HCT116 (cell line): ENCODE measurements at places on chromosomes 4 and X. TPM values are rescaled to one million over a fixed set of nuclear protein-coding genes. Genes with fewer than 3 reads are reported as not detected.

Gene PRSS12
- total RNA-seq: 13.8 TPM

Gene PNMA6F
- total RNA-seq: not detected

DNA sequence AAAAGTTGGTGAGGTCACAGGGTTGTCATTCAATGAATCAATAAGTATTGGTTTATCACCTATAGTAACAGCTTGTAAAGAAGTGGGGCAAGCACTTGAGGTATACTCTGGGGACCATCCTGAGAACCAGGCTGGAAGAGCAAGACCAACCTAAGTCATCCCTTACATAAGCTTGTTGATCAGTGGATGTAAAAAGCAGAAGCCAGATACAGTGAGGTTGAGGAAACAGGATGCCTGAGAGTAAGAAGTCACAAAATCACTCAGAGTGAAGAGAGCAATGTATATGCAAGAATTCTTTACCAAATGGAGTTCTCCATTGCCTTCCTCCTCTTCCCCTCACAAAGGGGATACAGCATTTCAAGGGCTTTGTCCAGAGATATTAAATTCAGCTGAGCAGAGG is 76.3 kb upstream of the PACRGL start:
- H3K36me3 ChIP-seq: no peaks in the 10 kb centered on the region
- no peak overlapping the region for H3K27ac ChIP-seq
- H3K27me3 ChIP-seq: peaks cover 3% of the 10 kb centered on the region; the same call in 1 of the 2 replicates

- H3K27ac ChIP-seq: peak within 1 kb of the TSS; percentile 61
- H3K27me3 ChIP-seq: no peaks in the 10 kb centered on the region
- peak within 1 kb of the TSS; percentile 66 for H3K4me3 ChIP-seq
- H3K4me1 ChIP-seq: no peaks in the 10 kb centered on the region; the same call in 1 of the 2 replicates
- H3K36me3 ChIP-seq: no peaks in the 10 kb centered on the region
Measured at GRCh38 chrX:54807524-54808108, at the start of gene MAGED2. Gene MAGED2, plus strand, starts transcription at chrX:54807745. Its CDS starts 1,587 bp downstream, at chrX:54809332.

GRCh38 chr4:134028421-134028820 is 173.2 kb downstream of the PABPC4L start:
- H3K27ac ChIP-seq: no peak overlapping the region
- no peaks in the 10 kb centered on the region for H3K27me3 ChIP-seq
- no peaks in the 10 kb centered on the region for H3K36me3 ChIP-seq

DNA sequence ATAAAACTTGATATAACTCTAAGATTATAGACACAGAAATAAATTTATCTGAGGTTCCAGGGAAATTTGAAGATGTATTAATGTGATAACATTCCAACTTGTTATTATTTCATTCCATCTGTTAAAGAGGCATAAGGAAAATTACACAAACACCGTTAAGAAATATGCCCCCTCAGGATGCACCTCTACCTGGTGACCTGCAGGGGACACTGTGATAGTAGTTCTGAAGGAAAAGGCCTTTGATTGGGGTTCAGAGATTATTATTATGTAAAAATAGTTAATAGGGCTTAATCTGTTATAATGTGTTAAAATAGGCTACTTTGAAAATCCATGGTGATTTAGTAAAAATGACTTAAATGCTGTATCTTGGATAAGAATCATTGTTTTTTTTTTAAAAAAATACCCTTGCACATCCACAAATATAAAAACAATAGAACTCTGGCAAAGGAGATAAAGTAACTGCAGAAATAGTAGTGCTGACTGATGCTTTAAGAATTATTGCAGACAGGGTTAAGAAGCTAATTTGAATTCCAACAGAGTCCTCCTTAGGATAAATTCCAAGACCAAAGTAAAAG is 6.1 kb upstream of the ABRAXAS1 start:
- H3K36me3 ChIP-seq: no peaks in the 10 kb centered on the region
- H3K27ac ChIP-seq: no peak overlapping the region
- H3K27me3 ChIP-seq: no peaks in the 10 kb centered on the region
- H3K4me3 ChIP-seq: no peak overlapping the region
- H3K4me1 ChIP-seq: no peaks in the 10 kb centered on the region
- DNase-seq: peak; percentile 42

DNA sequence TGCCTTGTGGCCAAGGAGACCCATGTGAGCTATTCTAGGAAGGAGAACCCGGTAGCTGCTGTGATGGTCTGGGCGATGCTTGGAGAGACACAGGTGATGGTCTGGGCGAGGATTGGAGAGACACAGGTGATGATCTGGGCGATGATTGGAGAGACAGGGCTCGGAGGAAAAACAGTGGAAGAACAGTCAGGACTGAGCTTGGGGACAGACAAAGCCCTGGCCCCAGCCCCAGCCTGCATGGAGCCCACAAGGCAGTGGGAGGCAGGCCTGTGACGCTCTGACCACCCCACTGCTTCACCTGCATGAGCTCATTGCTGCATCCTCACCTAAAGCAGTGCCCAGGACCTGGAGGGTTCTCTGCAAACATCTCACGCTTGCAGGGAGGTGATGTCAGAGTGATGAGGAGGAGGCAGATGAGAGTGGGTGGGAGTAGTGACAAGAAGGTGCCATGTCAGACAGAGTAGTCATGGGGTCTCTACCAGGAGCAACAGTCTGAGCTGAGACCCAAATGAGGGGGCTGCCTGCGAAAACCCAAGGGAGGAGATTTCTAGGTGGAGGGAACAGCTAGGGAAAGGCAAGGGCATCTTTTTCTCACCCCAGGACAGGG is 35.9 kb upstream of the PSAPL1 start:
- H3K4me1 ChIP-seq: no peaks in the 10 kb centered on the region
- no peak for DNase-seq

DNA sequence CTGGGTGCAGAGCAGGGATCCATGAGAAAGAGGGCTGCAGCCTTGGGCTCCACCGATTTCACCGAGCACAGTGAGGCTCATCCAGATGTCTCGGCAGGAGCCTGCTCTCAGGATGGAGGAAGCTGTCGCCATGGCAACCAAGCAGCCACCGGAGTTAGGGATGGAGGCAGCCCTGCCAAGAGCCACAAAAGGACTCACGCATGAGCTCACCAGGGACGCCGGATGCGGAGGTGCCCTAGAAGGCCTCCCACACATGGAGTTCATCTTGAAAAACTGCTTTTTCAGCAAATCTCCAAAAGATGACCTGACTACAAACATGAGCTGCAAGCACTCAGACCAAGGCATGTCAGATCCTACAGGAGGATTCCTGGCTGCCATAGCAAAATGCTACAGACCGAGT is 90.7 kb downstream of the WFS1 start:
- 0 out of 2 replicates have a peak, but pooled peaks cover 3% of the 10 kb centered on the region for H3K27me3 ChIP-seq
- H3K4me3 ChIP-seq: no peak overlapping the region
- H3K4me1 ChIP-seq: no peaks in the 10 kb centered on the region
- no peak overlapping the region for H3K27ac ChIP-seq
- no peak for DNase-seq
- H3K36me3 ChIP-seq: no peaks in the 10 kb centered on the region

Gene HELT
- total RNA-seq: not detected

Gene FRMD7
- not detected for total RNA-seq

GRCh38 chr4:39631700-39632079 is 7.0 kb downstream of the SMIM14 start:
- H3K36me3 ChIP-seq: no peaks in the 10 kb centered on the region
- no peak for DNase-seq
- no peak overlapping the region for H3K4me3 ChIP-seq
- no peaks in the 10 kb centered on the region for H3K27me3 ChIP-seq
- H3K27ac ChIP-seq: no peak overlapping the region
- H3K4me1 ChIP-seq: peaks cover 14% of the 10 kb centered on the region

- no peak overlapping the region for H3K27ac ChIP-seq
- DNase-seq: no peak
- H3K27me3 ChIP-seq: no peaks in the 10 kb centered on the region
Measured at GRCh38 chr4:20042769-20043168, 208.9 kb upstream of the SLIT2 start.

DNA sequence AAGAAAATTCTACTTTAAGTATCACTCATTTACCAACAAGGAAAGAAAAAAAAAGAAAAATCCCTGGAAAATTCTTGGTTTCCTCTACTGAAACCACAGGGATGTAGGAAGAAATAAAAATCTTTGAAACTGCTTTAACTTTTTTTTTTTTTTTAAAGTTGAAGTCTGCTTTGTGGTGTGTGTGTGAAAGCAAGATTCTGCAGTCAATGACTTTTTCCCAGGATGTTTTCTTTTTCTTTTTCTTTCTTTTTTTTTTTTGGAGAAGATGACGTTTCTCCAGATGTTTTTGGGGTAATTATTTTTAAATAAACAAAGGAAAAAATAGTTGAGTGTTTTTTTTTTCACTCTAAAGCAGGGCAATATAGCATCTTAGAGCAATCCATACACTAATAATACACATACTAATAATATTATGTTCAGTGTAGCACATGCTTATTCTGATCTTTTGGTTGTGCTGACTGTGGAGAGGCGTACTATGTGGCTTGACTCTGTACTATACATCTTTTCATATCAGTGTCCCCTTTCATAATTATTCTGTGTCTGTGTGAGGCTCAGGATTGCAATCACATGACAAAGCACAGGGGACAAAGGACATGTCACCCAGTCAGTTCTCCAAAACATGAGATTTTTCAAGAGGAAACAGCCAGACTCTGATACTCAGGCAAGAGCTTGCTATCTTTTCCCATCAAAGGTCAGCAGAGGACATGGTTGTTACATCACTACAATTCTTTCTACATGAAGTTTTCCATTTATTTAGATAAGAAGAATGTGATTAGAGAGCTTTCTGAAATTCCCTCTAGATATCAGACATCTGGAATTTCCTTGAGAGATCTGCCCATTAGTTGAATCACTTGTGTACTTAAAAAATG is 111.0 kb downstream of the PDE5A start:
- H3K4me3 ChIP-seq: no peak overlapping the region
- no peak overlapping the region for H3K27ac ChIP-seq
- no peaks in the 10 kb centered on the region for H3K27me3 ChIP-seq
- peaks cover 6% of the 10 kb centered on the region; the same call in 1 of the 2 replicates for H3K36me3 ChIP-seq
- DNase-seq: no peak

- DNase-seq: no peak
- no peaks in the 10 kb centered on the region for H3K27me3 ChIP-seq
- no peaks in the 10 kb centered on the region for H3K4me1 ChIP-seq
- no peak overlapping the region for H3K27ac ChIP-seq
- no peak overlapping the region for H3K4me3 ChIP-seq
- H3K36me3 ChIP-seq: no peaks in the 10 kb centered on the region
Measured at GRCh38 chr4:155367608-155368007, 9.2 kb downstream of the MAP9 start.
